A673 (cell line): ENCODE measurements at places on chromosomes 3 and 15.
A peak's percentile ranks its signal among the peaks of the same experiment; 100 is the strongest.

DNA sequence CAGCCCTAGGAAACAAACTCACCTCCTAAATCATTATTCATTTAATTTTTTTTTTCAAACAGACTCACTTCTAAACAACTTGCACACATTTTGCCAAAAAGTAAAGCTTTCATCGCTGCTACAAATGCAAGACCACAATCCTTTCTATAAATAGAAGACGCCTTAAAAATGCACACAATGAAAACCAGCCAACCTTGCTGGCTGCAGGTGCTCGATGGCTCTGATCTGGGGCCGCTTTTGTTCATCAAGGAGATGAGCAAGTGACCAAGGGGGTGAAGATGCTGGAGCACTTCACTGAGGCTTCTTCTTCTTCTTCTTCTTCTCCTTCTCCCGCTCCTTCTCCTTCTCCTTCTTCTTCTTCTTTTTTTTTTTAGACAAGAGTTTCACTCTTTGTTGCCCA is 12.7 kb upstream of the SLC6A6 start:
- no peak for DNase-seq

- DNase-seq: no peak
These were observed 1.6 kb downstream of the BTBD1 start for GRCh38 chr15:83065431-83065830.

DNA sequence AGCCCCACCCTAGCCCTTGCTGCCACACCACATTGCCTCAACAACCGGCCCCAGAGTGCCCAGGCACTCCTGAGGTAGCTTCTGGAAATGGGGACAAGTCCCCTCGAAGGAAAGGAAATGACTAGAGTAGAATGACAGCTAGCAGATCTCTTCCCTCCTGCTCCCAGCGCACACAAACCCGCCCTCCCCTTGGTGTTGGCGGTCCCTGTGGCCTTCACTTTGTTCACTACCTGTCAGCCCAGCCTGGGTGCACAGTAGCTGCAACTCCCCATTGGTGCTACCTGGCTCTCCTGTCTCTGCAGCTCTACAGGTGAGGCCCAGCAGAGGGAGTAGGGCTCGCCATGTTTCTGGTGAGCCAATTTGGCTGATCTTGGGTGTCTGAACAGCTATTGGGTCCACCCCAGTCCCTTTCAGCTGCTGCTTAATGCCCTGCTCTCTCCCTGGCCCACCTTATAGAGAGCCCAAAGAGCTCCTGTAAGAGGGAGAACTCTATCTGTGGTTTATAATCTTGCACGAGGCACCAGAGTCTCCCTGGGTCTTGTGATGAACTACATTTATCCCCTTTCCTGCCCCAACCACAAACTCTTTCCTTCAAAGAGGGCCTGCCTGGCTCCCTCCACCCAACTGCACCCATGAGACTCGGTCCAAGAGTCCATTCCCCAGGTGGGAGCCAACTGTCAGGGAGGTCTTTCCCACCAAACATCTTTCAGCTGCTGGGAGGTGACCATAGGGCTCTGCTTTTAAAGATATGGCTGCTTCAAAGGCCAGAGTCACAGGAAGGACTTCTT is 39.1 kb downstream of the MESD start:
- no peak for DNase-seq

DNA sequence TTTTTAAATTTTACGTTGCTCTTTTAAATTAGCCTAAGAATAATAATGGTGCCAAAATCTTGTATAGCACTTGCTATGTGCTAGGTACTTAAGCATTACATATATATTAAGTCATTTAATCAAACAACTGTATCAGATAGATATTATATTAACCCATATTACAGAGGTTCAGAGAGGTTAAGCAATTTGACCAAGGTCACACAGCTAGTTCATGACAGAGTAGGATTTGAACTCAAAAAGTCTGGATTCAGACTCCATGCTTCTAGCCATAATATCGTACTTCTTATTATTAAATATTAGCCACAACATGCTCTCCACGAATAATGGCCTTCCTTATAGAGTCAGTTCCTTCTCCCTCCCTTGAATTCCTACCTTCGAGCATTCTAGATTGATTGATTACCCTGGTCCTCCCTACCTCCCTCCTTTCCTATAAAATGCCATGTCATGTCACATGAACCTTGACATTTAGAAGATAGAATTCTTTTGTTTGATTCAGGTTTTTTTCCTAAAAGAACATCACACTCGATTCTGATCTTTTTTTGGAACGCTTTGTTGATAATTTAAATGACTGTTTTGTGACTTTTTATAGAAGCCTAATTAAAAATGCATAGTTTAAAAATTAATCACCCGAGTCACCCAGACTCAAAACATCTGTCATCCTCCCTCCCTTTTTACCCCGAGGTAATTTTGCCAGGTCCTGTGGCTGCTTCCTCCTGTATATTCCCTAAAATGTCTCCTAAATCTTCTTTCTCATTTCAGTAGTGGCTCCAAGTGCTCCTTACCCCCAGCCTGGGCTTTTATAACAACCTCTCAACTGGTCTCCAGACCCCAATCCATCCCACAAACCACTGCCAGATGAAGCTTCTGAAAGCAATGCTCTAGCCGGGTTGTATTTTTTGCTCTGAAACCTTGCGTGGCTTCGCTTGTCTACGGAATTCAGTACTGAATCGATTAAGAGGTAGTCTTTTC is 8.5 kb upstream of the PSMD6 start:
- DNase-seq: no peak

DNA sequence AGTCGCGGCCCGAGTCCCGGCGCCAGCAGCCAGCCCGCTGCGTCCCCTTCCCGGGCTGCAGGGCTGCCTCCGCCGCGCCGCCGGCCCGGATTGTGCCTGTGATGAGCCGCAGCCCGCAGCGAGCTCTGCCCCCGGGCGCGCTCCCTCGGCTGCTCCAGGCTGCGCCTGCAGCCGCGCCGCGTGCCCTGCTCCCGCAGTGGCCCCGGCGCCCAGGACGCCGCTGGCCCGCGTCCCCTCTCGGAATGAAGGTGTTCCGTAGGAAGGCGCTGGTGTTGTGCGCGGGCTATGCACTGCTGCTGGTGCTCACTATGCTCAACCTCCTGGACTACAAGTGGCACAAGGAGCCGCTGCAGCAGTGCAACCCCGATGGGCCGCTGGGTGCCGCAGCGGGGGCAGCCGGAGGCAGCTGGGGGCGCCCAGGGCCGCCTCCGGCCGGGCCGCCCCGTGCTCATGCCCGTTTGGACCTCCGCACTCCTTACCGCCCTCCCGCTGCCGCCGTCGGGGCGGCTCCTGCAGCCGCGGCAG is 1.2 kb downstream of the CHST2 start:
- peak; percentile 25 for DNase-seq

- no peak for DNase-seq
These were observed 27.5 kb downstream of the BHLHE40 start for GRCh38 chr3:5006755-5007202.

- DNase-seq: no peak
These were observed 5.6 kb upstream of the P2RY14 start for GRCh38 chr3:151283907-151284461.

- no peak for DNase-seq
These were observed 156.0 kb upstream of the TPM1 start for GRCh38 chr15:62886431-62887071.

GRCh38 chr15:52124270-52124880 is 11.8 kb upstream of the BCL2L10 start:
- DNase-seq: no peak

GRCh38 chr3:108432431-108432830 is 78.0 kb downstream of the MYH15 start:
- DNase-seq: no peak

- no peak for DNase-seq
These were observed 28.3 kb downstream of the GNB5 start for GRCh38 chr15:52162876-52163275.

- DNase-seq: no peak
These were observed 189.3 kb downstream of the ADAMTS17 start for GRCh38 chr15:100152463-100152862.

GRCh38 chr15:40986820-40987219 is 33.5 kb downstream of the CHAC1 start:
- DNase-seq: no peak

DNA sequence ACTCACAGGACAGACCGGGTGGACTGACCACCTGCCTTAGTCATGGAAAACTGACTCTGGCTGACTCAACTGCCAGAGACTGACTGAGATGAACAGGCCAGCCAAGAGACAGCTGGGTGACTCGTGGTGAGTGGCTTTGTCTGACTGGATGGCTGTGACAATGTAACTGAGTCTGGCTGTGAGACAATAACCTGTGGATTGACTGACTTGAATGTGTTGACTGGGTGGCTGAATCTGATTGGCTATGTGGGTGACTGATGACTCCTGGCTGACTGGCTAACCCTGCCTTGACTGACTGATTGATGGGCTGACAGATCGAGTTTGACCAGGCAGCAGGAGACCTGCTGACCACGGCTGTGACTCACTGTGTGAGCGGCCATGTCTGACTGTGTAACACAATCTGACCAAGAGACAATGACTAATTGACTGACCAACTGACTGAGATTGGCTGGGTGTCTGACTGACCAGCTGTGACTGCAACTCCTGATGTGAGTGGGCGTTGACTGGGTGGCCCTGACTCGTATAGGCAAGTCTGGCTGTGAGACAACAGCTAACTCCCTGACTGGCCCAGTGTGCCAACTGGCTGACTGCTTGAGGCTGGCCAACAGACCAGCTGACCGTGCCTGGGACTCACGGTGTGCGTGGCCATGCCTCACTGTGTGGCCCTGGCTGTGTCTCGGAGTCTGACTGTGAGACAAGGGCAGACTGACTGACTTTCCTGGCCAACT is 509.1 kb downstream of the SHQ1 start:
- no peak for DNase-seq

DNA sequence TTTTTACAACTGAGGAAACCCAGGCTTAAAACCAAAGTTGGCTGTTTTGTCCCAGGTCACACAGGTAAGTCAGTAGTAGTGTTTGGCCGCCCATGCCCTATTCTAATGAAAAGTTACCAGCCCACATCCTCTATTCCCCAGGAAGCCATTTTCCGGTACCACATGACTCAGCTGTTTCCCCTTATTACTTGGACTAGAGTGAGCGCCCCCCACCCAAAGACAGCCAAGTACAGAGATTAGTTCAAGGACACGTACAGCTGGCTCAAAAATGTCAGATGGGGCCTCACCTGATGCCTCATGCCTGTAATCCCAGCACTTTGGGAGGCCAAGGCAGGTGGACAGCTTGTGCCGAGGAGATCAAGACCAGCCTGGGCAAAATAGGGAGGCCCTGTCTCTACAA is 8.5 kb upstream of the KLHL6 start:
- no peak for DNase-seq

GRCh38 chr3:6770397-6770690 is 90.6 kb upstream of the GRM7 start:
- no peak for DNase-seq

DNA sequence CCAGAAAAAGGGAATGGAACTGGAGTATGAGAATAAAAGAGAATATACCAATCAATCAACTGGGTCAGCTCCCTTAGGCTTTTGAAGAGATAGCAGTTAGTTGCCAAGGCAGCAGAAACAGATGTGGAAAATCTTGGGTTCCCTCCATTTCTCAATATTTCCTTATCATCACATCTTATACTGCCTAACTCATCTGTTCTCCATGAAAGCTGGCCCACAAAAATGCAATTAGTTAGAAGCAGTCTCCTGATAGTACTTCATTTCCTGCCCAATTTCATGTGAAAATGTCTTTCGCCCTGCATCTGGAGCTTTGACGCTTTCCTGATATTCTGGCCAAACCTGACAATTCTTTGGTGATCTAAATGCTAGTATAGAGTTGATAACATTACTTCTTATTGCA is 30.1 kb upstream of the SPTSSB start:
- DNase-seq: no peak

DNA sequence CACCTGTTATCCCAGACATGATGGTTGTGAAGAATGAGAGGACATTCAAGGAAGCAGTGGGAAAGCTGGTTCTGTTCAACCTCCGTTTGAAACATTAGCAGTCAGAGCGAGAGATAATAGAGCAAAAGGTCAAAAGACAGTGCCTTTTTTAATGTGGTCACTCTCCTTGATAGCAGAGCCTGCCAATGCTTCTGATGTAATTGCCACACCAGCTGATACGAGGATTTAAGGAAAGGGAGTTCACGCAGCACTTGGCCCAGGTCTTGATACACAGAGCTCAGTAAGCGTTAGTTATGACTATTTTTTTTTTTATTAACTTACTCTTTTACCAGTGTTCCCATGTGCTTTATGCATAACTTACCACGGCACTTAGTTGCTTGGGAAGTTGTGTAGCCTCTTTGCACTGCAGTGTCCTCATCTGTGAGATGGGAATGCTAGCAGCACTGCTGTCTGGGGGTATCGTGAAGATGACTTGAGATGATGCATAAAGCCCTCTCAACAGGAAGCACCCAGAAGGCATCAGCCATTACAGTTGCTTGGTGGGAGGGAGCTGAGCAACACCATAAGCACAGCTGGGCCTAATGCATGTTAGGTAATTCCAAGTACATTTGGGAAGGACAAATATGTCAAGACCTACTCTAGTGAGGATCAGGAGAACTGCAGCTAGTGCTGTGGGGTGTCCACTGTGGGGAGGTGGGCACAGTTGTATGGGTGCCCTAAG is 123.3 kb upstream of the RASGRP1 start:
- DNase-seq: no peak

DNA sequence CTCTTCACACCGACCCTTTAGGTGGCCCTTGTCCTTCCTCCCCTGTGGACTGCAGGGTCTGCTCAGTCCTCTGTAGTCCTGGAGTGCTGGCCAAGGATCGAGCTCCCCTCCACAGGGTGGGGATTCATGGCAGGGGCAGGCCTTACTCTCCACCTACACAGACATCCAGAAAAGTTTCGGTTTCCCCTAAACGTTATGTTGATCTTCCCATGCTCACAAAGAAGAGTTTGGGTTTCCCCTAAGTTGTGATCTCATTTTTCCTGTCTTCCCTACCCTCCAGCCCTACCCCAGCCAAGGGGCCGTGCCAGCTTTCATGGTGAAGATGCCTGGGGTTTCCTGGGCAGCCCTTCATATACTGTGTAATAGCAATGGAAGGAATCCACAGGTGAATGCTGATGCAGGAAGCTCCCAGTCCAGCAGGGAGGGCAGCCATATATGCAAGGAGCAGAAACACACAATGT is 10.3 kb downstream of the STOML1 start:
- DNase-seq: no peak

DNA sequence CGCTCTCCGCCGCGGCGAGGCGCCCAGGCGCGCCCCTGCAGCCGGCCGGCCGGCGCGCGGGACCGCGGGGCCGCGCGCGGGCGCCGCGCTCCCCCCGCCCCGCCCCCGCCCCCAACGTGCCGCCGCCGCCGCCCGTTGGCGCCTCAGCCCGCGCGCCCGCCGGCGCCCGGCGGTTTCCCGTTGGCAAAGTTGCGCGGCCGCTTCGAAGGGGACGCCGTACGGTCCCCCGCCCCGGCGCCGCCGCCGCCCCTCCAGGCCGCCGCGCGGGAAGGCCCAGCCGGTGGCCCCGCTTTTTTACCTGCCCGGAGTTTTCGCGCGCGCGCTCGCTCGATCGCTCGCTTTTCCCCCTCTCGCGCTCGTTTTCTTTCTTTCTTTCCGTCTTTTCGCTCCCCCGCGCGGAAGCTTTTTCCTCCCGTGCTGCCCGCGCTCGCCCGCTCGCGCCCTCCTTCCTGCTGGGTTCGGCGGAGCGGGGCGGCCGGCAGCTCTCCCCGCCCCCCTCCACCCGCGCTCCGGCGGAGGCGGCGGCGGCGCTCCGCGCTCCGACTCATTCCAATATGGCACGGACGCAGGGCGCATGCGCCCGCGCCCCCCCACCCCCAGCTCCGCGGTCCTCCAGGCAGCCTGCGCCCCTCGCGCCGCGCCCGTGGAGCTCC is at the start of gene SFMBT1:
SFMBT1 (minus strand) TSS at position 556 of the 653 bp plus-strand sequence. CDS start 76,945 bp downstream, outside the sequence.
- peak; percentile 39 for DNase-seq

GRCh38 chr3:123439806-123440580 is 8.9 kb downstream of the ADCY5 start:
- no peak for DNase-seq
